ENCODE measurements at places on chromosomes 6 and 20.

- no peak for DNase-seq
Observed at GRCh38 chr20:15976047-15976736, 597.1 kb downstream of the KIF16B start.

DNA sequence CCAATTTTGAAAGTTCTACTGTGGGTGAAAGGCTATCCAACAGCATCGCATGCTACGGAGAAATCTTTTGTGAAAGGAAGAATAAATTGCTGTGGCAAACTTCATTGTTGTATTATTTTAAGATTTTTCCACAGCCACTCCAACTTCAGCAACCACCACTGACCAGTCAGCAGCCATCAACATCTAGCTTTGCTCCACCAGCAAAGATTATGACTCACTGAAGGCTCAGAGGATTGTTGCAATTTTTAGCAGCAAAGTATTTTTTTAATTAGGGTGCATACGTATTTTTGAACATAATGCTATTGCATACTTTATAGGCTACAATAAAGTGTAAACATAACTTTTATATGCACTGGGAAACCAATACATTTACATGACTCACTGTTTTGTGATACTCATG lies 493.5 kb downstream of the TFAP2A start:
- DNase-seq, result no peak

GRCh38 chr6:112752305-112752704 lies 405.2 kb downstream of the RFPL4B start:
- no peak for DNase-seq

GRCh38 chr6:23690453-23691049 lies 435.5 kb upstream of the NRSN1 start:
- peak; percentile 97 for DNase-seq

DNA sequence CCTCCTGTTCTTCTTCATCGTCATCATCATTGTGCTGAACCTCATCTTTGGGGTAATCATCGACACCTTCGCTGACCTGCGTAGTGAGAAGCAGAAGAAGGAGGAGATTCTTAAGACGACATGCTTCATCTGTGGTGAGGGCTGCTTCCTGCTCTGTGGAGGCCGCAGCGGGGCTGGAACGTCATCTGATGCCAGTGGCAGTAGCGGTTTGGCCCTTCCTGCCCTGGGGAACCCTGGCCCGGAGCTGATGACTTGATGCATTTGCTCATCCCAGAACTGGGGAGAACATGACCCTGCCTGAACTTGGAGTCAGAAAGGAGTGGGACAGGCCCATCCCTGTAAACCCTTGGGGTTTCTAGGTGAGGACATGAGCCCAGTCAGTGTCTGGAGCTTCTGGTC lies 18.7 kb downstream of the UQCC2 start:
- DNase-seq, result no peak

DNA sequence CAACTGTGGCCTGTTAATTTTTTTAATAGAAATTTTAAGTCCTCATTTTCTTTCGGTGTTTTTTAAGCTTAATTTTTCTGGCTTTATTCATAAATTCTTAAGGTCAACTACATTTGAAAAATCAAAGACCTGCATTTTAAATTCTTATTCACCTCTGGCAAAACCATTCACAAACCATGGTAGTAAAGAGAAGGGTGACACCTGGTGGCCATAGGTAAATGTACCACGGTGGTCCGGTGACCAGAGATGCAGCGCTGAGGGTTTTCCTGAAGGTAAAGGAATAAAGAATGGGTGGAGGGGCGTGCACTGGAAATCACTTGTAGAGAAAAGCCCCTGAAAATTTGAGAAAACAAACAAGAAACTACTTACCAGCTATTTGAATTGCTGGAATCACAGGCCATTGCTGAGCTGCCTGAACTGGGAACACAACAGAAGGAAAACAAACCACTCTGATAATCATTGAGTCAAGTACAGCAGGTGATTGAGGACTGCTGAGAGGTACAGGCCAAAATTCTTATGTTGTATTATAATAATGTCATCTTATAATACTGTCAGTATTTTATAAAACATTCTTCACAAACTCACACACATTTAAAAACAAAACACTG lies 10.1 kb downstream of the HFE start:
- peak; percentile 83 for DNase-seq

- DNase-seq, result no peak
Observed at GRCh38 chr20:11217326-11218172, 543.8 kb upstream of the JAG1 start.

DNA sequence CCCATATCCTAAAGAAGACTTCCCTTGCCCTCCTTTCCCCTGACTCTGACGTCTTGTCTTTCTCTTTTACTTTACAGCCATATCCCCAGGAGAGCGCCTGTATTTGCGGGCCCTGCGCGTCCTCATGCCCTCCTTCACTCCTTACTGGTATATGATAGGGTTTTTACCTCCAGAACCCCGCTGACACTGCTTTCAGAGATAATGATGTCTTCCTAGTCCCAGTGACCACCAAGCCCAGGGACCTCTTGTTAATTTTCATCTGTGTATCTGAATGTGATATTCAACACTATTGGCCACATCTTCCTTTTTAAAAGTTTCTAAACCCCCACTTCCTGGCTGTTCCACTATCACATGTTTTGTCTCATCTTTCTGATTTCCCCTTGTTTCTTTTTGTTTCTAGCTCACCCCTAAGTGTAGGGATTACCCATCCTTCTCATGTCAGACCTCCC lies 102.0 kb downstream of the HIVEP1 start:
- no peak for DNase-seq

- DNase-seq, result no peak
Observed at GRCh38 chr6:139638179-139638941, 263.9 kb upstream of the CITED2 start.

DNA sequence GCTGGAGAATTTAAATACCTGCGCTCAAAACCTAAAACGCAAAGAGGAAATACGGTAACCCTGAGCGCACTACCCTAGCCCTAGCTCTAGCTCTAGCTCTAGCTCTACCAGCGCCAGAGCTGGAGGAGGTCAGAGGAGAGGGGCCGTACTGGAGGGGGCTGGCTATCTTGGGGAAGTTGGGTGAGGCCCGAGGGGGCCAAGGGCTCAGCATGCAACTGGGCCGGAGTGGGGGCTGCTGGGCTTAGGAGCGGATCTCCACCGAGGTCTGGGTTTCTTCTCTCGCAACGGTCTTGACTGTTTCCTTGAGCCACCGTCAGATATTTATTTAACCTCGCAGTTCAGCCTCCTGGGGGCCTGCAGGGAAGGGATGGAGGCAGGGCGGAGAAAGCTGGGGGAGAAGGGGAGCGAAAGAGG lies 91.0 kb downstream of the NCR2 start:
- peak; percentile 20 for DNase-seq

DNA sequence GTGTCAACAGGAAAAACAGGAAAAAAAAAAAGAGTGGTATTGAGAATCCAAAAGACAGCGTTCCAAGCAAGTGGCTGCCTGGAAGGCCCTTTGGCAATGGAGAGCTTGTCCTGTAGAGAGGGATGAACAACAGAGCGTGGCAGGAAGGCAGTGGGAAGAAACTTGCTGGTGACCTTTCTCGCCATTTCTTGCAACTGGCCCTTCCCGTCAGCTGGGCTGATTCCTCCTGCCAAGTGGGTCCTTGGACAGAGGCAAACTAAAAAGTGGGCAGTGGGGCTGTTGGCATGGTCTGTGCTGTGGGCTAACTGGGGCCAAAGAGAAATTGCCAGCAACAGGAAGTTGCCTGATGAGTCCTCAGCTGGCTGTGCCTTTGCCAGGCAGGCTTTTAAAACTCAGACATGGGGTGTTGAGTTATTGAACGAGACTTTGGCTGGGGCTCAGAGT lies 43.9 kb upstream of the CLDN20 start:
- DNase-seq, result no peak

DNA sequence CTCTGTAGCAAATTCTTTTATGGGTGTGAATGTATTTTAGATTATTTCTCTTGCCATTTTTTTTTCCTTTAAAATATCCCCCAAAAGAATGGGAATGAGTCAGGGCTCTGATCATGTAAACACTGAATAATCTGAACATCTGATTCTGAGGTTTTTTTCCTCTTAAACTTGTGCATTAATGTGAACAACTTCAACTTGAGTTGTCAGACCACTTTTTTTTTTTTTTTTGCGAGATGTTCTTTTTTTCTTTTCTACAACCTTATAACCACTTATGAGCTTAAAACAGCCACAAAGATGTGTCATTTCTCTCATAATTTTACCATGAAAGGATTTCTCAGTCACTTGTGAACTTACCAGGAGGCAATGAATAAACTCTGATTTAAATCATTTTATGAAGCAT lies 85.3 kb downstream of the TBC1D7 start:
- no peak for DNase-seq

DNA sequence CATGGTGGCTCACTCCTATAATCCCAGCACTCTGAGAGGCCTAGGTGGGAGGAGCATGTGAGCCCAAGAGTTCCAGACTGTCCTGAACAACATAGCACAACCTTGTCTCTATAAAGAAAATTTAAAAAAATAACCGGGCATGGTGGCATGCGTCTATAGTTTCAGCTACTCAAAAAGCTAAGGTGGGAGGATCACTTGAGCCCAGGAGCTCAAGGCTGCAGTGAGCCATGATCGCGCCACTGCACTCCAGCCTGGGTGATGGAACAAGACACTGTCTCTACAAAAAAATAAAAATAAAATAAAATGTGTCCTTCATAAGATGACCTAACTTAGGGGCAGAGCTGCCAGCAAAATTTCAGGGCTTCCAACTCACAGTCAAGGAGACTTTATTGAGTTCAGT lies 12.6 kb downstream of the ID4 start:
- DNase-seq, result no peak

GRCh38 chr6:42533794-42534193 lies 30.0 kb upstream of the UBR2 start:
- DNase-seq, result no peak

DNA sequence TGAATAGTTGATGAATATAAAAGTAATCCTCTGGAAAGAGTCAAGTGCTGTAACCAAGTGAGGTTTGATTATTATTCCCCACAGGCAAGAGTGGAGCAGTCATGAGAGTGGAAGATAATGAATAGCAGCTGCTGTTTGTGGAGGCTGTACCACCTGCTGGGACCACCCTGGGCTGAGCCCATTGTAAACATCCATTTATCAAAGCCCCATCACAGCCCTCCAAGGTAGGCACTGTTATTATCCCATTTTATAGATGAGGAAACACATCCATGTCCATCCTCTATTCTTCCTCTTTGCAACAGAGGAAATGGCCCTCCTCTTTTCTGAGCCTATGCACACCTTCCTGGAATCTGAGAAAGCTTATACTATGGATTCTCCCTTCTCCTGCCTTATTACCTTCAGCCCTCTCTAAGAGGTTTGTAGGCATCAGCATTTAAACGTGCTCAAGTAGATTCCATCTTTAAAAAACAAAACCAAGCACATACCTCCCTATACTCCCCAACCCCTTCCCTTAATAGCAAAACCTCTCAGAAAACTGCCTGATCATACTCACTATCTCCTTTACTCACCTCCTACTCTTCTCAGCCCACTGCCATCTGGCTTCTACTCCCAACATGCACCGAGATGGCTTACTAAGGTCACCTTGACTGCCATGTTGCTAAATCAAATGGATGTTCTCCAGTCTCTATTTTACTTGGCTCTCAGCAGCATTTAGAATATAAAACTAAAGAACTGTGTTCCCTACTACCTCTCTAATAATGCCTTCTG lies 37.1 kb downstream of the CDH22 start:
- peak; percentile 81 for DNase-seq

GRCh38 chr6:131946404-131946991 lies 4.7 kb downstream of the CCN2 start:
- no peak for DNase-seq

GRCh38 chr20:45008521-45009049 lies 42.3 kb downstream of the STK4 start:
- DNase-seq, result no peak

DNA sequence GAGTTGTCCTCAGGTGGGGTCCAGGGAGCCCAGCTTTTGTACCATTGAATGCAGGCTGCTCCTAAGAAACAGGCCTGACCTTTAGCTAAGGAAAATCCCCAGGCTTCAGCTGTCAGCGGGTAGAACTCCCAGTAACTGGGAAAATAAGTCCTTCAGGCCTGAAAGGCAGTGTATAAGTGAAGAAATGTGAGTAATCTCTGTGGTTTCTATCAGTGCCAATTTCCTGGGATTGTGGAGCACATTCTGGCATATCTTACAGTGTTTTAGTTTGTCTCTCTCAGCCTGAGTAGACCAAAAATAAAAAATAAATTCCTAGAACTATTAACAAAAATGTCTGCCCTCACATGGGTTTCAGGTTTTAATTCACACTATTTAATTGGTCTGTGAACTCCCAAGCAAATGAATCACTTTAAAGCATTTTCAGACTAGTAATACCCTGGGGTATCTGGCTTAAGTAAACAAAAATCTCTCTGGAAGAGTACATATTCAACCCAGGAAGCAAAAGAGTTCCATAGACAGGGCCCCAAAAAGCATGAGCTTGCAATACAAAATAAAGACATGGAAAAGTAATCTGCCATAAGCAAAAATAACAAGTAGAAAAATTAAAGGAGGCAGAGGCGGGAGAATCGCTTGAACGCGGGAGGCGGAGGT lies 566.2 kb upstream of the NOX3 start:
- DNase-seq, result no peak

DNA sequence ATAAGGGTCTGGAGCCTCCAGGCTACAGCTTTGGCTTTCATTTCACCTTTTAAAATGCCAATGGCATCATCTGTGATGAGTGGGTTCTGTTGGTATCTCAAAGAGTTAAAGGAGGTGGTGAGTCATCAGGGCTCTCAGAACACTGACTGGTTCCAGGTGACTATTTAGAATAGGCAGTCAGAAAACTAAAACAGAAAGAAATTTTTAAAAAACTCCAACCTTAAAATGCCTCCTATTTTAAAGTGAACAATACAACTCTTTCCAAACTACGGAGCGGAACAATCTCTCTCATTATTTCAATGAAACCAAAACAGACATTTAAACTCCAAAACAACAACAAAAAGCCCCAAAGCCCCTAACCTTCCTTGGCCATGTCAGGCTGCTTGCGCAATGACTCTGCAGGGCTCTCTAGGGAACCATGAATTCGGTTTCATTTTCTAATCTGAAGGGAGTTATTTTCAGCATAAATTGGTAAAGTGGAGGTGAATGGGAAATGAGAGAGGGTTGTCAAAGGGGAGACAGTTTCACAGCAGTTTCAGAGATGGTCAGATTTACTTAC lies 194.9 kb downstream of the KIF6 start:
- DNase-seq, result no peak

DNA sequence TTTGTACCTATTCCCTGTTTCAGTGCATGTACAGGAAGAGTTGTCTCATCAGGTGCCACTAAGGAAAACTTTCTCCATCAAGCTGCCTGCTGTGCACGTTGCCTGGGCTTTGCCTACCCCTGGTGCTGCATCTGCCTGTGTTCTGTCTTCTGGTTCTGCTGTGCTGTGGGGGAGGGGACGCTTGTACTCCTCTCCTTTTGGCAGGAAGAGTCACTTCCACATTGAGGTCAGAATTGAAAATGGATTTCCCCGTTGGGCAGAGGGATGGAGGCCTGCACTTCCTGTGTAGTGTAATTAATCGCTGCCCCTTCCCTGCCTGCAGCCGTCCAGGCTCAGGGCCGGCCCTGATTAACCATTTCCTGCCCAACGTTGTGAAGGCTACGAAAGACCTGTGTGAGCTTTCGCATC lies 153.3 kb downstream of the SCML4 start:
- DNase-seq, result peak; percentile 34

GRCh38 chr6:37556881-37557644 lies 57.4 kb upstream of the CCDC167 start:
- DNase-seq, result no peak
